ENCODE measurements at places on chromosomes 5 and 9.

DNA sequence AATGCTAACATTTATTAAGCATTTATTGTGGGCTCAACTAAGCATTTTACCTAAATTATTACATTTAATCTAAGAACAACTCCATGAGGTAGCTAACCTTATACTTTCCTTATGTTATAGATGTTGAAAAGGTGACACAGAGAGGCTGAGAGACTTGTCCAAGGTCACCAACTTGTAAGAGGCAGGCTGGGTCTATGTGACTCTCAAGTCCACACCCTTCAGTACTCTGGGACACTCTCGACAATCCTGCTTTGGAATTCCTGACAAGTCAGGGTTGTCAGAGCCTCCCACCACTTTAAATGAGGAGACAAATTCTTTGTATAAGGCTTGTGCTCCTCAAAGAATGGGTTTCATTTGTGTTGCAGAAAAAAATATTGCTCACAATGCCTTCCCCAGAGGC is 67.2 kb downstream of the NRG2 start:
- DNase-seq = no peak

DNA sequence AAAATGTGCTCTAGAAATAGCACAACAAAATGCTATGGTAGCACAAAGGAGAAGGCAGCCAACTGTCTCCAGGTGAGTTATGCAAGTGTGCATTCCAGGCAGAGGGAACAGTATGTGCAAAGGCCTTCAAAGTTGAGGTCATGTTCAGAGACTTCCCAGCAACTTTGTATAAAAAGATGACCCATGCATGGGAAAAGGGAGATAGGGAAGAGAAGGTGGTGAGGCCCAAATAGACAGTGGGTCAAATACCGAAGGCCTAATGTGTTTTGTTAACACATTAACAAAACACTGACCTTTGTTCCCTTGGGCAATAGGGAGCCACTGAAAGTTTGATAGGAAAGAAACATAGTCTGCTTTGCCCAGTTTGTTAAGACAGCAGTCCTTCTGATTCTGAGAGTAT is 445.3 kb downstream of the EBF1 start:
- DNase-seq = no peak

- no peak for DNase-seq
Measured at GRCh38 chr5:159395202-159395601, 64.9 kb upstream of the IL12B start.

DNA sequence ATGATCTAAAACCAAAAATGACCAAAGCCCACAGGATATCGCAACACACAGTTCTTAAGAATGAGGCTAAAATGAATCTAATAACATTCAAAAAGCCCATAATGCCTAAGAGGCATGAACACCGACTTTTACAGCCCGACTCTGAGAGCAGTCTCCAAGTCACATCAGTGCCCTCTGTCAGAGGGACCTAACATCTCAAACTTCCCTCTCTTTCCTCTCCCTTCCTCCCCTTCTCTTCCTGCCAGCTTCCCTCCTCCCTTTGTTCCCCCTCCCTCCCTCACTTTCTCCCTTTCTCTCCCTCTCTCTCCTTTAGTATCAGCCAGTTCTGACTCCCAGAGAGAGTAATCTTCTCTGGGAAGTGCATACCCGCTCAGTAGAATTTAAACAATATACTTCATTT is 154.4 kb downstream of the GLIS3 start:
- DNase-seq = no peak

- DNase-seq = no peak
Measured at GRCh38 chr9:33187519-33188218, 20.5 kb upstream of the B4GALT1 start.

- DNase-seq = no peak
Measured at GRCh38 chr9:128675382-128675781, 13.6 kb upstream of the SET start.

DNA sequence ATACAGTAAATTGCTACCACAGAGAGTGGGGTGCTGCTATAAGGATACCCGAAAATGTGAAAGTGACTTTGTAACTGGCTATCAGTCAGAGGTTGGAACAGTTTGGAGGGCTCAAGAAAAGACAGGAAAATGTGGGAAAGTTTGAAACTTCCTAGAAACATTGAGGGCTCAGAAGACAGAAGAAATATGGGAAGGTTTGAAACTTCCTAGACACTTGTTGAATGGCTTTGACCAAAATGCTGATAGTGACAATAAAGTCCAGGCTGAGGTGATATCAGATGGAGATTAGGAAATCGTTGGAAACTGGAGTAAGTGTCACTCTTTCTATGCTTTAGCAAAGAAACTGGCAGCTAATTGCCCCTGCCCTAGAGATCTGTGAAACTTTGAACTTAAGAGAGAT is 1158.6 kb upstream of the CDH6 start:
- no peak for DNase-seq

GRCh38 chr5:158496624-158497023 is 603.1 kb downstream of the EBF1 start:
- no peak for DNase-seq

GRCh38 chr9:121698627-121699570 is 47.5 kb downstream of the DAB2IP start:
- peak; percentile 73 for DNase-seq

GRCh38 chr9:115170358-115171073 is 52.6 kb upstream of the TNC start:
- no peak for DNase-seq

GRCh38 chr5:62584391-62584790 is 5.8 kb downstream of the LRRC70 start:
- DNase-seq = no peak

- no peak for DNase-seq
Measured at GRCh38 chr9:12955510-12956163, 180.8 kb downstream of the LURAP1L start.

GRCh38 chr9:135908754-135909204 is 1.4 kb upstream of the CAMSAP1 start:
- DNase-seq = no peak

GRCh38 chr5:176680226-176680563 is 32.9 kb downstream of the TSPAN17 start:
- DNase-seq = no peak

DNA sequence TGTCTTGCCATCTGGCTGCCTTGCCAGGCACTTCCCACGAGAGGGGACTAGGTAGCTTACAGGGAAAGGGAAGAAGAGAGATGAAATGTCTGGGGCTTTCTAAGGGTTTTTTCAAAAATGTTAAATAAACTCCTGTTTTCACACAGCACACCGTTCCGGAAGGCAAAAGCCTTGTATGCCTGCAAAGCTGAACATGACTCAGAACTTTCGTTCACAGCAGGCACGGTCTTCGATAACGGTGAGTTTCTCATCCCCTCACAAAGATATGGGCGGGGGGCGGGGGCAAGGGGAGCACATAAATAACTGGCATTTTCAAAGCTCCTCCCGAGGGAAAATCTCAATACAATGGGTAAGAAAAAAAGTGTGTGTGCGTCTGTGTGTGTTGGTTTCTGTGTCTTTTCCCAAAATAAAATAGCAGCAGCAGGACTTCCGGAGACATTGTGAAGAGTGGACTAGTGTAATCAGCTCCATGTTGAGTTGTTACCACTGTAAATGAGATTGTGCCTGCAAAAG is 189.6 kb downstream of the NR3C1 start:
- DNase-seq = no peak

GRCh38 chr9:30348904-30349303 is 2035.5 kb upstream of the ACO1 start:
- no peak for DNase-seq

DNA sequence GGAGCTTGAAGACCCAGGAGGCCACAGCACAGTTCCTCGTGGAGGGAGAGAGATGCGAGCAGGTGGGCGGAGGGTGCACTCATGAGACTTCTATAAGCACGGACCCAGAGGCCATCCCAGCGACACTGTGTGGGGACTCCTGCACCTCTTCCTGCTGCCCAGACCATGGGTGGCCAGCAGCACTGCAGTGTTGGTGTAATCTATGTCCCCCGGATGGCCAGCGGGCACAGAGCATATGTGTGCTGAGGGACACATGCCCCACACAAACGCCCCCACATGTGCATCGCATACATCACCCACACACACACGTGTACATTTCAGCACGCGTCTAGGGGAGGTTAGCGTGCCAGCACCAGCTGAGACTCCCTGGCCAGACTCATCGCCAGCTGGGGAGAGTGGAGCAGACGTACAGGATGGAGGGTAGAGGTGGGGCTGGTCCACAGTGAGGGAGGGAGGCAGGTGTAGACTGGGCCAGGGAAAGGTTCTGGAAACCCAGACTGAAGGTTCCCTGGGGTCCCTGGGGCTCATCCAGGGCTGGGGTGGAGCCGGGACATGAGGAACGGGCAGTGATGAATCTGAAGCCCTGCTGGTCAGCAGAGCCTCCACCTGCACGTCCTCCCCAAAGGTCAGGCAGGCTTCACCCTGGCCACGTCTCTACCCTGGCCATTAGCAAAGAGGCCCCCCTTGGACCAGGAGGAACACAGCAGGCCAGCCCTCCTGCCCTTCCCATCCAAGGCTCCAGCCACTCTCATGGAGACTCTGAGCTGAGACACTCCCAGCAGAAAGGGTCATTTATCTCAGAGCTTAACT is 27.6 kb downstream of the ADAMTS2 start:
- DNase-seq = no peak

- no peak for DNase-seq
Measured at GRCh38 chr5:160356550-160357347, 13.7 kb downstream of the C1QTNF2 start.

GRCh38 chr5:99058466-99058865 is 129.7 kb upstream of the CHD1 start:
- DNase-seq = no peak

Measured in left colon (tissue), 2 donors.